ENCODE measurements at places on chromosomes 12 and 14. TPM values are rescaled to one million over a fixed set of nuclear protein-coding genes. Genes with fewer than 3 reads are reported as not detected.

The MYF5 gene
- total RNA-seq = not detected

DNA sequence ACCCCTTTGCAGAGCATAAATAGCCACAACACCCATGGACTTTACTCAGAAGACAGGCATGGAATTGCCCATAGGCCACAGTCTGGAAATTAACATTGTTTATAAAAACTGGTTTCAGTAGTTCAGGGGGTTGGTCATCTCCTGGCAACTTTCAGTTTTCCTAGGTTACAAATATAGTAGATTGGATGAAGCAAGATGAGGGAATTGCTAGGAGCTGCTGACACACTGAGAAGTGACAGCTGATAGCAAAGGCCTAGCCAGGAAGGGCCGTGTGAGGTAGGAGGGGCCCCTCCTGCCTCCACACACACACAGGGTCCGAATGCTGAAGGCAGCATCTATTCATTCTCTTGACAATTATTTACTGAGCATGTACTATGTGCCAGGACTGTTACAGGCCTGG is 8.3 kb downstream of the GALNT16 start:
- no peak for DNase-seq

DNA sequence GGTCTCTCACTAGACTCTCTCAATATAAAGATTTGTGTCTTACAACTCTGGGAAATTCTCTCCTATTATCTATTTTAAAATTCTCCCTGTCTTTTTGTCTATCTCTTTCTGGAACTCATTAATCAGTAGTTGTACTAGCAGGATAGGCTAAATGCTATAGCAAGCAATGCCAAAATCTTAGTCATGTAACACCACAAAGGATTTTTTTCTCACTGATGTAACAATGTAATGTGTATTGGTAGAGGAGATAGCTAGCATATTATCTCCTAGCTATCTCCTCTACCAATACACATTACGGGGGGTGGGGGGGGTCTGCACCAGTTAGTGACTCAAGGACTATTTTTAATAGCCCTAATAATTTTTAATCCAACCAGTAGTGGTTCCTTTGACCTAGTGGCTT is 225.4 kb downstream of the KLHL28 start:
- no peak for DNase-seq

The BMAL2 gene
- 7.6 TPM for total RNA-seq

DNA sequence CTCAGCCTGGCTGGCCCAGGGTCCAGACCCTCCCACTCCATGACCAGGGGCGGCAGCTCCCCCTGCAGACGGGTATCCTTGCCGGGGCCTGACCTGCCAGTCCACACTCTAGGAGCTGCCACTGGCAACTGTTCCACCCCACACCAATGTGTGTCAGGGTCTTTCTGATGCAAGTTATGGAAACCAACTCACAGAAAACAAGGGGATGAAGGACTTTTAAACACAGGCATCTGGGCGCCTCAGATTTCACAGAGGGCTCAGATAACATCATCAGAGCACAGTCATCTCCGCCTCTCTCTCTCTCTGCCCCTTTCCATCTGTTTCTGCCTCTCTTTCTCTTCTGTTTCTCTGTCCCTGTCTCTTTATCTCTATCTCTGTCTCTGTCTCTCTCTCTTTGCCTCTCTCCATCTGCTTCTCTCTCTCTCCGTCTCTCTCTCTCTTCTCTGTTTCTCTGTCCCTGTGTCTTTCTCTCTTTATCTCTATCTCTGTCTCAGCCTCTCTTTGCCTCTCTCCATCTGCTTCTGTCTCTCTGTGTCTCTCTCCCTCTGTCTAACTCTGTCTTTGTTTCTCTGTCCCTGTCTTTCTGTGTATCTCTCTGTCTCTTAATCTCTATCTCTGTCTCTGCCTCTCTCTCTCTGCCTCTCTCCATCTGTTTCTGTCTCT is 67.4 kb upstream of the FBRSL1 start:
- DNase-seq = no peak

DNA sequence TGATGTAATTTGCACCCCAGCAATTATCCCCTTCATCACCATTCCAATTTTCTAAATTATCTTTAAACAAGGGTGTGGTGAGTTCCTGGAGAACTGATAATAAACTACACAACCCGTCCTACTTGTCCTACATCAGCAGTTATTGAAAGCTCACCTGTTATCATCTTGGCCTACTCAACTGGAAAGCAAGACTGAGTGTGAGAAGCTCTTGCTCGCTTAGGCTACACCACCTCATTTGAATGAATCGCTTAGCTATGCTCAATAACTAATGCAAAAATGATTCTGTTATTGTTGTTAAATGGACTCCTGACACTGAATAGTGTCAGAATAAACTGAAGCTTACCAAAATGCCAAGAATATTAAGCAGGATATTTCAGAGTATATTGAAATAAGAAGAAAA is 115.4 kb upstream of the BTG1 start:
- DNase-seq = no peak

DNA sequence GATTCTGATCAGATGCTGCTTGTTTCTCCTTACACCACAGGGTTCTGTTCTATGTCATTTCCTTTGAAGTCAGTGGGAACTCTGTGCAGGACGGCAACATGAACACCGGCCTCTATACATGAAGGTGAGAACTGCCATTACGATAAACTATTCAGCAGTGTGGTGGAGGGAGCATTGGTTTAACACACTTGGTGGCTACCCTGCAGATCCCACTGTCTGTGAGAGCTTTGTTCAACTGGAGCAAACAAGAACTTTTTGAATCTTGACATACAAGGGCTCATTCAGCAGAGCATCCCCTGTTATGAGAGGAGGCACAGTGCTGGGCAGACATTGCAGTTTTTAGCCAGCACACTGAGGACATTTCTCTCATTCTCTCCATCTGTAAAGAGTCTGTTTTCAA is 10.7 kb upstream of the FRS2 start:
- DNase-seq = no peak

GRCh38 chr12:51395283-51396230 is 4.4 kb upstream of the GALNT6 start:
- DNase-seq = no peak

GRCh38 chr14:50812180-50812579 is 18.8 kb downstream of the NIN start:
- DNase-seq = no peak

DNA sequence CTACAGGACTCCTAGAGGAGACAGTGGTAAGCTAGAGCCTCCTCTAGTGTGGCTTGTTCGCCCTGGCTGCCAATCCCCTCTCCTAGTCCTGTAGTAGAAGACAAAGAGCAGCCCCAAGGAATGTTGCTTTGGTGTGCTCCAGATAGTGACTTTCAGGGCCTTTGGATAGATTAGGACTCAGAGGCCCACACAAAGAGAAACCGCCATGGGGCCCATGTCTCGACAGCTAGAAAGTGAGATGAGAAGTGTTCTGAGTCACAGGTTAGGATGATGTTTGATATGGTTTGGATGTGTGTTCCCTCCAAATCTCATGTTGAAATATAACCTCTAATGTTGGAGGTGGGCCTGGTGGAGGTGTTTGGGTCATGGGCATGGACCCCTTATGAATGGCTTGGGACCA is 51.8 kb upstream of the JDP2 start:
- DNase-seq = peak; percentile 19

DNA sequence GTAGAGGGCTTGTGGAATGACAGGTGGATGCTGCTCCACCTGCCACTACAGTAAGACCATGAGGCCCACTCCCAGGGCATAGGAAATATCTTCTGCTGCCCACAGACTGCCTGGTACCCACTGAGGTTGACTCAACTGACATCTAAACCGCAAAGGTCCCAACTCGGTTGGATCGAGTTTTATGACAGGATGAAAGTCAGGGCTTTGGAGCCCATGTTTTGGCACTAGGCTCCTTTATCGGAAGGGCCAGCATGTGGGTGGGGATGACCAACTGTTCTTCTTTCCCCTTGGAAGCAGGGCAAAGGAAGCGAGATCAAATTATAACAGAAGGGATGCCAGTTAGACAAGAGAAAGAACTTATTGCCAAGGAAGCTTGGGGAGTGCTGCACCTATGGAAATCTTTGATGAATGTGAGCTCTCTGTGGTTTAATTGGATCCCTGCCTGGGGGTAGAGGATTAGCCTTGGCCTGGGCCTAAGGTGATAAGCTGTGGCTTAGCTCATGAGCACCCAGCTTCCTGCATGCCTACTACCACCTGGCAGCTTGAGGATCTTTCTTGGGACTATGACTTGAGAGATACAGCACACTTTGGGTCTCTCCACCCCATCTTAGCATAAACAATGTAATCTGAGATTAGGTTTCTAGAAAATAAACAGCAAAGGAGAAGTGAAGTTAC is 121.8 kb downstream of the KCNA5 start:
- DNase-seq = no peak

DNA sequence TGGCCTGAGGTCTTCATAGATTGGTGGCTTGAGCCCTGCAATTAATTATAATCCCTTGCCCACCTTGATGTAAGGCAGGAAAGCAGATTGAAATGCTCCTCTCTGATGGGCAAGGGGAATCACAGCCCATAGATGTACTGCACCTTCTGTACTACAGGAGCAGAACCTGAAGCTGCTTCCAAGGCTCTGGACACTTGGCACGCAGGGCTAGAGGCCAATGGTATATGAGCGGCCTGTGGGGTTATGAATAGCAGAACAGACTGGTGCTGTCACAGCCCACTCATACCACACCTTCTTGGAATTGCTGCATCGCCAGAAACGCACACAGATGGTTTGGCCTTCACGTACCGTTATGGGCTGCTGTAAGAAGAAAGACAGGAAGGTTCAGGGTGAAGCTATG is 1.7 kb upstream of the RBM23 start:
- no peak for DNase-seq

GRCh38 chr14:83163016-83163415 is 1629.4 kb upstream of the SEL1L start:
- DNase-seq = no peak

The DPPA3 gene
- total RNA-seq = not detected

DNA sequence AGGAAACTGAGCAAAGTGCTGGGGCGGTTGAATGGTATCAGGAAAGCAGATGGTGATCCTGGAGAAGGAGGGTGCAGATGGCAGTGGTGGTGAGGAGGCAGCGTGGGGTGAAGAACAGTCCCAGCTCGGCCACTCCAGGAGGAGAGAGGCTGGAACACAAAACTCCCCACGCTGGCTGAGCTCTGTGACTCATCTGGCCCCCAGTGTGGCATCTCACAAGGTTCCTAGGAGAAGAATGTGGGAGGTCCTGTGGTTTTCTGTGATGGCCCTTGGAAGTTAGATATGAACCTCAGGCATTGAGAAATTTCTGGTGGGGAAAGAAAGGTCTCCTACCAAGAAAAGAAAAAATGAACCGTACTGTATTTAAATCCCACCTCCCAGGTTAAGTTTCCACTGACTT is 8.0 kb upstream of the NRXN3 start:
- no peak for DNase-seq

GRCh38 chr14:96252323-96252998 is 3.5 kb upstream of the BDKRB1 start:
- no peak for DNase-seq

The ERH gene
- 219 TPM for total RNA-seq

DNA sequence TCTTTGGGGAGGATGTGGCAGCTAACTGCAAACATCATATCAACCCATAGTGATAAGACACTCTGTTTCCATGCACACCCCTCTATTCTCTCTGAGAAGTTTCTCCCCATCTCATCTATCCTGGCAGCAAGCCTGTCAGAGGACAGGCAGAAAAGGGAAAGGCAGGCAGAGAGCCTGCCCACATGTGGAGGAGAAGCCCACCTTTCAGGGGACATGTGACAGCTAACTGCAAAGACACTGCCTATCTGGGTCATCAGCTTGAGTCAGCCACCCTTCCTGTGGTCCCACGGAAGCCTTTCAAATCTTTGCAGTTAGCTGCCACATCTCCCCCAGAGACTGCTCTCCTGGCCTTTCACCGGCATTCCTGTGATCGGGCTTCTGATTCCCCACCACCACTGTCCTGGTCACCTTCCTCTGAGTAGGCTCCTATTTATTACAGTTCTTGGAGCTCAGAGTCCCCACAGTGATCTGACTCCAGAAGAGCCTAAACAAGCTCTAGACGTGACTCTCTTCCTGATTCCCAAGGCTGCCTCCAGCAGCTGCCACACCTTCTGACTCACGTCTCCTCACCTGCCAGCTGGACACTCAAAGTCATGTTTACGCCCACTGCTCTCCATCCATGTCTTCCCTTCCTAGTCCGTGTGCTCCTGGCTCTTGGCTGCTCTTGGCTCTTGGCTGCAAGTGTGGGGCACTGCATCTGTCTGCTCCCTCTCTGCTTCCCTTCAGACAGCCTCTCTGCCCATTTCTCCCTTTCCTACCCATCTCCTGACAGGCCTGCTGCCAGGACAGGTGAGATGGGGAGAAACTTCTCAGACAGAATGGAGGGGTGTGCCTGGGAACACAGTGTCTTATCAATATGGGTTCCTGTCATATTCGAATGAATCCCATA is 7.5 kb upstream of the KRT1 start:
- no peak for DNase-seq

- no peak for DNase-seq
Observed at GRCh38 chr12:49956663-49957569, 4.8 kb upstream of the AQP5 start.

- no peak for DNase-seq
Observed at GRCh38 chr12:10849425-10849878, at the start of gene PRR4. Gene PRR4, minus strand, starts transcription at chr12:10849475. Its CDS starts 38 bp downstream, at chr12:10849437.

The PLA2G1B gene
- total RNA-seq = not detected

The TMEM179 gene
- 0.86 TPM for total RNA-seq

The AVPR1A gene
- total RNA-seq = 17.2 TPM

DNA sequence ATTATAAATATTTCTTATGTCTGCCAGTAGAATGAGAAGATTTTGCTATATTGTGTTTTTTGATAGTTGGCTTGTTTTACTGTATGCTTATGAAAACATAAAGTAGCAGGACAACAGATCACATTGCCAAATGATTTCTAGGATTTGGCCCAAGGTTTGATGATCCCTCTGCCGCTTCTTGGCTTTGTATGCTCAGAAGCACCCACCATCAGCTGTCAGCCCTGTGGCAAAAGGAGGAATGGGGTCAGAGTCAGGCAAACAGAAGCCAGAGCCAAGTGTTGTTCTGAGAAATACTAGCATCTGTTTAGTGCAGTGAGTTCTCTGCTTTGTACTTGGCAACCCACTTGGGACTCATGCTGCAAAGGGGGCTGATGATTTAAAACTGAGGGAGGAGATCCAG is 152.2 kb downstream of the PDE3A start:
- DNase-seq = no peak

The KRT4 gene
- 0.81 TPM for total RNA-seq

DNA sequence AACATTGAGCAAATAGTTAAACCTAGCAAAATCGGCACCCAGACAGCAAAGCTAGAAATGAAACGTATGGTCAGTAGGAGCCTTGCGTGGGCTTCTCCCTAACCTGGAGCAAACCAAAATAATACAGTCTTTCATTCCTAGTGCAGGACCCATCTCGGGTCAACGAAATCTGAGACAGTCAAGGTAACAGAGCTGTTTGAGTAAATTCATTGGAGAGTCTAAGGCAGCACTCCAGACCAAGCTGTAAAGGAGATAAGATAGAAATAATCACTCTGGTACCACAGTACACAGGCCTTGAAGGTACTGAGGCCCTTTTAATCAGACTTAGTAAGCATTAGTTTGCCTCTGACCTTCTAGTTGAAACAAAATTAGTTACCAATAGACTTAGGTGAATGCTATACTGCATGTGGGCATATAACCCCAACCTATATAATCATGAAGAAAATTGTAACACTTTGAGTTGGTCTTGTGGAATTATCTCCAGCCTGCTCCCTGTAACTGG is 54.4 kb upstream of the BICD1 start:
- no peak for DNase-seq
